Activated naive CD4-positive, alpha-beta T cell treated with anti-CD3 and anti-CD28 coated beads for 36 hours (primary cell): ENCODE measurements at places on chromosomes 12 and 14.

GRCh38 chr12:74071182-74071581 is 466.5 kb upstream of the ATXN7L3B start:
- no peak for DNase-seq

GRCh38 chr14:99426813-99427346 is 53.8 kb downstream of the SETD3 start:
- DNase-seq: no peak

DNA sequence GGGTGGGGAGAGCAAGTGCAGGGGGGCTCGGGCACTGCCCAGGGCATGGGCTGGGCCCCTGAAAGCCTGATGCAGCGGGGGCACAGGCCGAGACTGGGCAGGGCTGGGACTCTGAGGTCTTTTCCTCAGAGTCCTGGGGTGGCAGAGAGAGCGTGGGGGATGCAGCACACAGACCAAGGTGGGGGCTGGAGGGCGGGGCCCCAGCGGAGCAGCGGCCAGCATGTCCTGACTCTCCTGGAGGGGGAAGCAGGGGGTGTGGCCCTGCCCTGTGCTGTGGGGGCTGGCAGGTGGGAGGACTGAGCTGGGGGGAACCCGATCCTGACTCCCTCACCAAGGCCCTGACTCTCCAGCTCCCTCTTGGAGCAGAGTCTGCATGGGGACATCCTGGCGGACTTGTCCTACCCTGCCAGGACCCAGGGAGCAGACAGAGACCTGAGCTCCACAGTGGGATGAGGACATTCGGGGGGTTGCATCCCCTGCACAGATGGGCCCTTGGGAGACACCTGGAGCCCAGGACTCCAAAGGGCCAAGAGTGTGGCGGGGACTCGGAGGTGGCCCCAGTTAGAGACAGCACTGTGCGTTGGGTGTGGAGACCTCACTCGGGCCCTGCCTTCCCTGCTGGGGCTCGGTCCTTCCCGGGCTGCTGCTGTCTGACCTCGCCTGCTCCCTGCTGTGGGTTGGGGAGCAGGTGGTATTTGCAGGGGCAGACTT is 326.1 kb downstream of the TMEM121 start:
- no peak for DNase-seq

DNA sequence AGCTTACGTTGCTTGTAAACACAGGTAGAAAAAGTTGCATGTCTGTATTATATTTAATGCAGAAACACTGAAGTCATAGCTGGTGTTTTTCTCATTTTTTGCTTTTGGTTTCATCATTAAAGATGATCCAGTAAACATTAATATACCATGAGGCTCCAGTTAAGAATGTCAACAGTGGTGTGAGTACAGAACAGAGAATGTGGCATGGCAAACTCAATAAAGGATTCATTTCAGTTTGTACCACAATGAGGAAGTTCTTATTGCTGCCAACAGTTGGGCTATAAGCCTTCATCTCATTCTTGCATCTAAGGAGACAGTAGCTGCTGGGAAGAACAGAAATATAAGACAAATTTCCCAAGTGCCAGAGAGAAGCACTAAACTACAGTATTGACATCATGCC is 72.1 kb upstream of the ST8SIA1 start:
- DNase-seq: no peak

GRCh38 chr14:104332634-104333270 is 194.4 kb downstream of the KIF26A start:
- no peak for DNase-seq

- no peak for DNase-seq
Measured at GRCh38 chr14:69131176-69131575, 21.7 kb downstream of the DCAF5 start.

DNA sequence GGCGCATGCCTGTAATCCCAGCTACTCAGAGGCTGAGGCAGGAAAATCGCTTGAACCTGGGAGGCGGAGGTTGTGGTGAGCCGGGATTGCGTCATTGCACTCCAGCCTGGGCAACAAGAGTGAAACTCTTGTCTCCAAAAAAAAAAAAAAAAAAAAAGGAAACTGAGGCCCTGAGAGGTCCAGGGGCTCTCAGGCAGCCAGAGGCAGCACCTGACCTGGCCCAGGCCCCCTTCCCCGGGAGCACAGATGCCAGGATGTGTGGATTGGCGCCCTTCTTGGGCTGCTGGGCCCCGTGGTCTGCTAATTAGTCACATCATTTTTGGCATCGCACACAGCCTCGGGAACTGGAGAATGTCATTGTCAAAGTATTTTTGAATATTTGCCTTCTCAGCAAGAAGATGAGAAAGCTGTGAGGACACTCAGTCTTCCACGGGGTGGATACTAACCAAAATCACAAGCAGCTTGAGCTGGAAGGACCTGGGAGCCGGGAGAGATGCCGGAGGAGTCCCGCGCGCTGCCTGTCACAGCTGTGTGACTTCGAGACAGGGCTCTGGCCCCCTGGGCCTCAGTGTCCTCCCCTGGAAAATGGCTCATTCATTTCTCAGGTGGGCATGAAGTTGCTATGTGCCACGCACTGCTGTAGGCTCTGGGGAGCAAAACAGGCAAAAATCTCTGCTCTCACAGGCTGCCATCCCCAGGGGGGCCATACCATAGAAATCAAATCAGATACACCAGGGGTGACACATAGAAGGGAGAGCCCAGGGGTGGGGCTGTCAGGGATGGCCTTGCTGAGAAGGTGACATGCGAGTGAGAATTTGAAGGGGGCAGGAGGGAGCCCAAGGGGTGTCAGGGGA is 12.5 kb upstream of the RCOR1 start:
- DNase-seq: no peak

- DNase-seq: no peak
Measured at GRCh38 chr12:30902596-30902995, 24.0 kb upstream of the TSPAN11 start.

DNA sequence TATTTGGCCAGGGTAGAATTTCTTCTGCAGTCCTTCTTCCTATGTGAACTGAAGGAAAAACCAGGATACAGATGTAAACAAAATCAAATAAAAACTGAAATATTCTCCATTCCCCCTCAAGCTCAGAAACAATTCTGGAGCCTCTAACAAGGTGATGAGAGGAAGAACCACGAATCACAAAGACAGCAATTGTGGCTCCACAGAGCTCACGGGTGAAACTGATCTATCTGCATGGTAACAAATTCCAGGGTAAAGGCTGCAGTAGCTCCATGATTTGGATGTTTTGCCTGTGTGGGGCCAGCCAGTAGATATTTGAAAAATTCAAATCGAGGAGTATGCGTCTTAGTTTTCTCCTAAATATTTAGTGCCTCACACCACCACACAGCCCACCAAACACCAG is 10.6 kb downstream of the GRIN2B start:
- no peak for DNase-seq

- DNase-seq: no peak
Measured at GRCh38 chr14:76289276-76289675, 86.7 kb upstream of the ESRRB start.

GRCh38 chr12:78406828-78407227 is 457.7 kb upstream of the SYT1 start:
- no peak for DNase-seq

GRCh38 chr12:63362791-63363190 is 211.8 kb upstream of the AVPR1A start:
- no peak for DNase-seq

DNA sequence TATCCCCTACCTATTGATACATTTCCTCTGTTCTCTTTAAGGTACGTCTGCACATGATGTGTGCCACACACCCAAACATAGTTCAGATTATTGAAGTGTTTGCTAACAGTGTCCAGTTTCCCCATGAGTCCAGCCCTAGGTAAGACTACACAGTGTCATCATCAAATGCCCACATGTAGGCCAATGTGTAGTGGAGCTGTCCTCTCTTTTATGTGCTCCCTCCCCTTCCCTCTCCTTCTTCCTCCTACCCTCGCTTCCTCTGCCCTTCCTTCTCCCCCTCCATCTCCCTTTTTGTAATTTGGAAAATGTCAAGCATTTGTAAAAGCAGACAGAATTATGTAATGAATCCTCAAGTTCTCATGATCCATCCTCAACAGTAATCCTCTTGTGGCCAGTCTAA is 25.5 kb downstream of the MAPKAPK5 start:
- no peak for DNase-seq

GRCh38 chr14:51443195-51444018 is 203.4 kb downstream of the TMX1 start:
- no peak for DNase-seq

- no peak for DNase-seq
Measured at GRCh38 chr14:60087668-60088067, 4.1 kb upstream of the PCNX4 start.

- DNase-seq: no peak
Measured at GRCh38 chr12:105843986-105844760, 294.6 kb downstream of the NUAK1 start.

DNA sequence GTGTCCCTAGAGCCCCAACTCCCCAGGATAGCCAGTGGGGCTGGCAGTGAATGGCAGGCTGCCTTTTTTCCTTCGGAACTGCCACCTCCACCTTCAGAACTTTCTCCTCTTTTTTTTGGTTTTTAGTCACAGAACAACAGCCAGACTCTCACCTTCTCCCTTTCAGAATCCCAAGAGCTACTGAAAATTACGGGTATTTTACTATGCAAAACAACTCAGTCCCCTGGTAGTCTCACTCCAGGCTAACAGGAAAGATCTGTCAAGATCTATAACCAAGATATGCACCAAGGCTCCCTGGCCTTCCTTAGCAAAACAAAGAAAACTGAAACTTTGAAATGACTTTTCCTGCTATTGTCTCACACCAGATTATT is 12.5 kb downstream of the PLEKHG6 start:
- no peak for DNase-seq

- DNase-seq: no peak
Measured at GRCh38 chr14:37597538-37597913, 2.1 kb downstream of the TTC6 start.

DNA sequence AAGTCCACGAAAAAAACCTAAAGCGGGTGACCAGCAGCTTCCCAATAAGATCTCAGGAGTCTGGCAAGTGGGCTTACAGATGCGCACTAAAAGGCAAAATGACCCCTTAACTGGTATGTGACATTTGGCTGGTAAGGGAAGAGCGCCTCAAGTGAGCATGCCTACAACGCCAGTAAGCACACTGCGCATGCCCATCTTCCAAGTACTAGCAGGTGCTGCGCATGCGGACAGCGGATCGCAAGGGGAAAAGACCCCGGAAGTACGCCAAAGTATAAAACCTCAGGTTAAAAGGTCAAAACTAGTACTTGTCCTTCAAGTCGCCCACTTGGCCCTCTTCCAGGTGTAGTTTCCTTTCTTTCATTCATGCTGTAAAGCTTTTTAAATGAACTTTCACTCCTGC is 518.5 kb upstream of the MDGA2 start:
- DNase-seq: no peak

DNA sequence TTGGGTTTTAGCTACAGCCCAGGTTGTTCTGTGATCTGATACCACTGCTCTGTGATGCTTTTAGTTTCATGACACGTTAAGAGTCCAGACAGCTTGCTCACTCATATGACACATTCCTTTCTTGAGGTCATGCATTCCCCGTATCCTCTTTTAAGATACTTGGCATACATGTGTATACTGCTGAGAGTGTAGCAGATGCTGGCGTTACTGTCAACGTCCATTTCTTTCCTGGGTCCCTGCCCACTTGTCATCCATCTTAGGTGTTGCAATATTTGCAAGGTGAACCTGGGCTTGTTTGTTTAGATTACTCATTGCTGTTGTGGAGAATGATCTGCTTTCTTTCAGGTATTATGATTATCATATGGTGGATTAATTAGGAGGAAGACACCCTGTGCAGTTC is 9.1 kb upstream of the EMP1 start:
- DNase-seq: no peak

GRCh38 chr12:123488539-123489230 is 30.7 kb downstream of the SNRNP35 start:
- DNase-seq: no peak

GRCh38 chr12:56546680-56547079 is 25.1 kb downstream of the RBMS2 start:
- no peak for DNase-seq

GRCh38 chr12:111409780-111410430 is 4.2 kb downstream of the SH2B3 start:
- DNase-seq: peak; percentile 65

GRCh38 chr12:49801141-49802063 is 26.8 kb downstream of the NCKAP5L start:
- DNase-seq: no peak

DNA sequence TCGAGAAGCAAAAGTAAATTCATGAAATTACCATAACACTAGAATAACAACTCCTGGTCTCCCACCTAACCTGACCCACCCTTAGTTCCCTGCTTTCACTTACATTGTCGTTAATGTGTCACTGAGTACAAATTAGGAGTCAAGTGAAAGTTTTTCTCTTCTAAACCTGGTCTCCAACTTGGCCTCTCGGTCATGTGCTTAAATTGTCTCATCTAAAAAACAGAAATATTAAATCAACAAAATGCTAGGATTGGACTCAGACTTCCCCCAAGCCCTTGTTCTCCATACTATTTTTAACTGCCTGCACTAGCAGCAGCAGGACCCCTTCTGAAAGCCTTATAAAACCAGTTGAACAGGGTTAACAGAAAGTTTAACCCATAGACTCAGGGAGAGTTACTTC is 1.8 kb upstream of the BTG1 start:
- DNase-seq: no peak

DNA sequence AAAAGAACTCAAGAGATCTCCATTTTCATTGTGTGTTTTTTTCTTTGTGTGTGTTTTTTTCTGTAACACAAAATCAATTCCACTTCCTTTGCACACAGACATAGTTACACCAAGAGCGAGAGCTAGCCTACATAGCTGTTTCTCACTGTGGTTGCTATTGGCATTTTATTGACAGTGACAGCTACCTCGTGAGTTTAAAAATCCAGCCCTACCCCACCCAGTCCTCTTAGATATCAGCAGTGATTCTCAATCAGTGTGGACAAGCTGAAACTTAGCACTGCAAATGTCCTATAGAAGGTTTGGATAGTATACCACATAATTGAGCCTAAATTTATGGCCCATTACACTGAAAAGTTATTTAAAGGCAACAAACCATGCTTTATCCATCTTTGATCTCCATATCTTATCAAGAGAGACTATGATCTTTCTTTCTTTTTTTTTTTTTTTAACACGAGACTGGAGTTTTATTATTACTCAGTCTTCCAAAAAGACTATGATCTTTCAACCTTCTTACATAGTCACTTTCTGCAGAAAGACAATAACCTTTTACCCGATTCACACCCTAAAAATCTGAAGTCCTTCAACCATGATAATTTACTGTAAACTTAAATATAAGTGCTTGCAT is 46.8 kb downstream of the ATP2B1 start:
- no peak for DNase-seq

- DNase-seq: no peak
Measured at GRCh38 chr14:24513009-24513408, 4.9 kb upstream of the CMA1 start.

GRCh38 chr14:68015356-68016254 is 196.0 kb downstream of the RAD51B start:
- DNase-seq: no peak

DNA sequence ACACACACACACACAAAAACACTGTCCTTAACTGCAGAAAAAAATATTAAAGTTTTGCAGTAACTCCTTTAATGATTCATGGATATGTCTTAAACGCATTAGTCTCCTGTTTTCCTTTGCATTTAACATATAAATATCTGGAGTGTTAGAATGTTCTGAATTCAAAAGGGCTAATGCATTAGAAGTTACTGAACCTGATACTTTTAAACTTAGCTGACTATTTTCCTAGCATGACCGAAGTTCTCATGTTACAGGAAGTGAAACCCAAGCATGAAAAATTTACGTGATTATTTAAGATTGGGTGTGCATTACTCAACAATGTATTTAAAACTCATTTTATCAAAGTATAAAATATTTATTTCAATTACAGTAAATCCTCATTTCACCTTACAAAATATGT is 791.2 kb downstream of the FLRT2 start:
- DNase-seq: no peak

- DNase-seq: peak; percentile 24
Measured at GRCh38 chr12:26845057-26845666, 12.2 kb upstream of the ITPR2 start.

GRCh38 chr12:105677672-105678071 is 347.2 kb downstream of the C12orf75 start:
- no peak for DNase-seq
